ENCODE measurements at places on chromosomes 5 and 9. TPM values are rescaled to one million over a fixed set of nuclear protein-coding genes. Genes with fewer than 3 reads are reported as not detected.

Gene CDX1
- total RNA-seq: 5.0 TPM

GRCh38 chr5:113450462-113450861, 15.7 kb upstream of the TSSK1B start:
- DNase-seq: no peak

- DNase-seq: no peak
These were observed 63.8 kb downstream of the SLC28A3 start for GRCh38 chr9:84276741-84277140.

DNA sequence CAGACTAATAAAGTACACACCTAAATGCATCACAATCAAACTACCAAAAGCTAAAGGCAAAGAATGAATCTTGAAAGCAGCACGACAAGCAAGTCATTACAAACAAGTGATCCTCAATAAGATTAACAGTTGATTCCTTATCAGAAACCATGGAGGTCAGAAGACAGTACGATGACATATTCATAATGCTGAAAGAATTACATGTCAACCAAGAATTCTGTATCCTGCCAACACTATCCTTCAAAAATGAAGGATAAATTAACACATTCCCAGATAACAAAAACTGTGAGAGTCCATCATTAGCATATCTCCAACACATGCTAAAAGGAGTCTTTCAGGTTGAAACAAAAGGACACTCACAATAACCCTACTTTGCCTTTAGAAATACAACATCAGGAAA, 39.4 kb downstream of the NR3C1 start:
- no peak for DNase-seq

DNA sequence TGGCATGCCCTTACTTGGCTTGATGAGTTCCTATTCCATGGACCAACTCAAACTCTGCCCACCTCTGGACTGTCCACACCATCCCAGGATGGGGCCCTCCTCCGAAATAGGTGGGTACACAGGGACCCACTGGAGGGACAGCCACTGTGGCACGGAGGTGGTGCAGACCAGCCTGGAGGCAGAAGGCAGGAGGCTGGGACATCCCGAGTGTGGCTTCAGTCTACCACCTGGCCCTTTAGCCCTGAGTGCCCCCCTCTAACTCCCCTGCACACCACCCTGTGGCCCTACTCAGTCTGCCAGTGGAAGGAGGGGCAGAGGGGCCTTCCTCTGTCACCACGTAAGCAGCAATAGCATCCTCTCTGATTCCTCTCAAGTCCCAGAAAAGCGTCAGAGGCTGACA, 3.7 kb downstream of the IL3 start:
- DNase-seq: no peak

DNA sequence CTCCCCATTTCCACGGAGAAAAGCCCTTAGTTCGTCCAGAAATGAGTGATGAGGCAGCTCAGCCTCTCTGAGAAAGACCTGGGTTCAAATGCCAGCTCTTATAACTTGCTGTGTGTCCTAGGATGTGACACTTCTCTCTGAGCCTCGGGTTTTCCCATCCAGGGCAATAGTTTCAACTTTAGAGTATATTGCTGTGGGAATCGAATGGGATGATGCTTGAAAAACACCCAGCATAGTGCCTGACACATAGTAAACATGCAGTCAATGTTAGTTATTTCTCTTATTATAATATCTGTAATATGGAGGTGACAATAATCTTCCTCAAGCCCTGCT, 430 bp upstream of the MAPKAP1 start:
- DNase-seq: no peak

Gene NUTM2F
- total RNA-seq: not detected

Gene MAMDC4
- total RNA-seq: 29.1 TPM

DNA sequence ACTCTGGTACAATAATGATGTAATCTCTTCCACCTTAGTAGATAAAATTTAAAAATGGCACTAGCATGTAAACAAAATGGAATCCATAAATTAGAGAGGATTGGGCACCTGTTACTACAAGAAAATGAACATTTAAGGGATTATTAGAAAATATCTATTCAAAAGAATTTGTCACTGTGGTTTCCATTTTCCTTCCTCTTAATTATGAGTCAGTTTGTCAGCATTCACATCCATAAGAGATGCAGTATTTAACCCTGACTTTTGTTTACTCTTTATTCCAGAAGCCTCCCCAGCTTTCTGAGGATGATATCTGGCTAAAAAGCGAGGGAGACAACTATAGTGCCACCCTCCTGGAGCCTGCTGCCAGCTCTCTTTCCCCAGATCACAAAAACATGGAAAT, 72.1 kb downstream of the C9orf152 start:
- no peak for DNase-seq

- no peak for DNase-seq
These were observed 312.9 kb upstream of the PRR16 start for GRCh38 chr5:120151181-120151580.

GRCh38 chr9:84796404-84796803, 126.9 kb downstream of the NTRK2 start:
- no peak for DNase-seq

DNA sequence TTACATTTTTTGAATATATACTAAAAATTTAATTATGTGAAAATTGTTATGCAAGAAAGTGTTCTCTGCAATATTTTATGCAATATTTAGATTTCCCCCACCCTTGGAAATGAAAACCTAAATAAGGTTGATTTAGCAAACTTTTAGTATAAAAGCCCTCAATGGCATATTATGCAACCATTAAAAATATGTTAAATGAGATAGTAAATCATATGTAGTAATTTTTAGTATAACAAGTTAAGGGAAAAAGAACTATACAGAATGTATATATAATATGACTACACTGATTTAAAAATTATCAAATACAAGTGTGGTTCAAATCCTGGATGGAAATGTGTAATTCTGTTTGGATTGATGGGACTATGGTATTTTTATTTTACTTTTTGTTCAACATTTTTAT, 116.9 kb upstream of the MEF2C start:
- DNase-seq: no peak

GRCh38 chr9:15403155-15403554, 19.5 kb upstream of the SNAPC3 start:
- DNase-seq: no peak

Gene SLC36A3
- not detected for total RNA-seq

DNA sequence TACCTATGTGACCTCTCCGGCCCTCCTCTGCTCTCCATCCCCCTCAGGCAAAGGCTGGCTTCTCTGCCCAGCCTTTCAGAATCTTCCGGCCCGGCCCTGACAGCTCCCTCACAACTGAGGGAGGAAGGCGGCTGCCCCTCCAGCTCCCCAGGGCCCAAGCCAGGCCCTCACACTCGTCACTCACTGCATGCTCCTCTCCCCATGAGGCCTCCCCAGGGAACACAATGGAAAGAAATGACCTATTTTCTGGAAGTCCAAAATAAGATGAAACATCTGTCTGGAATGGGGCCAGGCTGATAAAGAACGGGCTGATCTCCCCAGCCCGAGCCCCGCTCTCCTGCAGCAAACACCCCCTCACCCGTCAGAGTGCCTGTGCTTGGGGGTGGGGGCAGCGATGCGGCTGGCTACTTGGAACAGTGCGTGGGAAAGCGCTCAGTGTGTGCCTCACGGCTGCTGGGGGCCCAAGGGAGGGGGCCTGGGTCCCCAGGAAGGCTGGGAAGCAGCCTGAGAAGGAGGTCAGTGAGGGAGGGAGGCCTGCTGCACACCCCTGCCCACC, 11.3 kb downstream of the PDGFRB start:
- DNase-seq: no peak

Gene CERCAM
- 47.3 TPM for total RNA-seq

- DNase-seq: no peak
These were observed 532.1 kb upstream of the DMAC1 start for GRCh38 chr9:8331507-8332330.

DNA sequence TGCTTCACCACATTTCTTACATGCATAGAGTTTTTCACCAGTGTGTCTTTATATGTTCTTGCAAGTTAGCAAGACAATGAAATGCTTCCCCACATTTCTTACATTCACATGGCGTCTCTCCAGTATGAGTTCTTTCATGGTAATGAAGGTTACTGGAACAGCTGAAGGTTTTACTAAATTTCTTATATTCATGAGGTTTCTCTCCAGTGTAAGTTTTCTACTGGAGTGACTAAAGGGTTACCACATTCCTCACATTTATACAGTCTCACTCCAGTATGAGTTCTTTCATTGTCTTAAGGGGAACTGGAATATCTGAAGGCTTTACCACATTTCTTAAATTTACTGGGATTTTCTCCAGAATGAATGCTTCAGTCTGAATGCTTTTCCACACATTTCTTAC, 350.3 kb downstream of the MAT2B start:
- DNase-seq: no peak

- no peak for DNase-seq
These were observed 37.4 kb downstream of the ZFAND5 start for GRCh38 chr9:72327631-72328030.

DNA sequence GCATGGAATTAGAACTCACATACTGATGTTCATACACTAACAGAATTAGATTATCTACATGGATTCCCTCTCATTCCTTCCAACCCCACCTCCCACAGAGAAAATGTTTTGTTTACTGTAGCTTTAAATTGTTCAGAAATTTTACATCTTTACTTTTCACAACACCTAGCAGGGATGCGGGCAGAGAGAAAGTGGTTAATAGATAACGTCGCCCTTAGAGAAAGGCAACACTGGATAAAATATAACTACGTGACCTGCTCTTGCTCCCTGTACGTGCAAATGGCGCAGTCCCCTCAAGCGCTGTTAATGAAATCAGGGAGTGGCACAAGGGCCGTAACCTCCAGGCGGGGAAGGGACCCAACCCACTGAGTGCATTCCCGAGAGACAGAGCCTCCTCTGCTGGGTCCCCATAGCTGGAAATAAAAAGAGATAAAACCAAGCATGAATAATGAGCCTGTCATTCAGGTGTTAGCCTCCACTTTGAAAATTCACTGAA, 125.3 kb upstream of the DAPK1 start:
- peak; percentile 67 for DNase-seq

GRCh38 chr5:76455531-76456133, 52.5 kb downstream of the IQGAP2 start:
- no peak for DNase-seq

Gene F12
- 5.7 TPM for total RNA-seq

- no peak for DNase-seq
These were observed 12.6 kb downstream of the RAPGEF1 start for GRCh38 chr9:131727184-131727759.

DNA sequence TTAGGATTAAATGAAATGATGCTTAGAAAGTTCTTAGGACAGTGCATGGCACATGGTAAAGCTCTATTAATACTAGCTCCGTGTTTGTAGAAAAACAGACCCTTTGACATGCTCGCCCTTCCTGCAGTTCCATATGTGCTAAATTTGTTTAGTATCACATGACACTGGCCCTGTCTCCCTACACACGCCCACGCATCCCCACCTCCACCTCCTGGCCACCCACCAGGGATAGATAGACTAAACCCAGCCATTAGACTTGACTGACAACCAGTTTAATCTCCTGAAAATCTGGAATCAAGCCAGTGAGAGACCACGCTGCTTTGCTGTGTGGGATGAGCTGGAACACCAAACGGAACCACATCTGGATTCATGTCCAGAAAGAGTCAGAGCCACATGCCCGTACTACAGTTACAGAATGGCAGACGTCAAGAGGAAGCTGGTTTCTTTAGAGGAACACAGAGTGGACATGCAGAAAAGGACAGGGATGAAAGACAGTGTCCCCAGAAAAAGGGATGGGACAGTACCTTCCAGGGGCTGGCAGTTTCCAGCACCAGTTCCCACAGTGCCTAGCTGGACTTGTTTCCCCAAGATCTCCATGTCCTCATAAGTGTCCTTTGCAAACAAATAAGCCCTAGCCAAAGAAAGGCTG, 186.1 kb downstream of the PDZD2 start:
- no peak for DNase-seq

- no peak for DNase-seq
These were observed 37.1 kb downstream of the FAM13B start for GRCh38 chr5:137995749-137996128.

Gene CEL
- total RNA-seq: 4.9 TPM

Gene PDE6A
- not detected for total RNA-seq

DNA sequence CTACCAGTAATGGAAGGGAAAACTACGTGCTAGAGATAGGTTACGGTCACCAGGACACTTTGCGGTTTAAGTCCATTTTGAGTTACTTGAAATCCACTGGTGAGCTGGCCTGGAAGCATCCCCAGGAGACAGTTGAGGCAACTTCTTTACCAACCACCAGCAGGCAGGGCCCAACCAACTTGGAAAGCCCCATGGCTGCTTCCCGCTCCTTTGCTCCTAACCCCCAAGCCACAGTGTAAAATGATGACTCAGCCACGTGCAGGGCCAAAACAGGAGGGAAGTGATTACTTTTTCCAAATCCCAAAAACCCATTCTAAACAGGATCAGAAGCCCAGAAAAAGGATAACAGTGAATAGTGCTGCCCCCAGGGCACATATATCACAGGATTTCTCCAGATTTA, 87.4 kb downstream of the PAX5 start:
- no peak for DNase-seq

Gene CDH9
- 0.68 TPM for total RNA-seq

DNA sequence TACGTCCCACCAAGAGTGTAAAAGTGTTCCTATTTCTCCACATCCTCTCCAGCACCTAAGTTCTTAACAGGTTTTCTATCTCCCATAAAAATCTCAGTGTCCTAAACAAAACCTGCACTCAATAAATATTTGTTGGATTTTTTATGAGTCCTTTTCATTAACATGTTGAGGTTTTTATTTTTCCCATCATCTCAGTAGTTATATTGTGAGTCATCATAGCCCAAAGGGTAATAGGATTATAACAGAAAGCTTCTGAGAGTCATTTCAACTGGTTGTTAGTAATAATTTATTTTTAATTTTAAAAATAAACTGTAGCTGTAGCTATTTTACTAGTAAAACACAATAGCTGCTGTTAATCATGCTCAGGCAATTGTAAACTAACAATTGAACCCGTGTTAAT, 331.6 kb upstream of the SLC30A5 start:
- DNase-seq: no peak

Gene NR2F1-AS1
- 1.8 TPM for total RNA-seq

Gene ADGRV1
- 13.6 TPM for total RNA-seq

- DNase-seq: peak; percentile 53
These were observed 28.1 kb upstream of the OBP2B start for GRCh38 chr9:133237035-133237731.

DNA sequence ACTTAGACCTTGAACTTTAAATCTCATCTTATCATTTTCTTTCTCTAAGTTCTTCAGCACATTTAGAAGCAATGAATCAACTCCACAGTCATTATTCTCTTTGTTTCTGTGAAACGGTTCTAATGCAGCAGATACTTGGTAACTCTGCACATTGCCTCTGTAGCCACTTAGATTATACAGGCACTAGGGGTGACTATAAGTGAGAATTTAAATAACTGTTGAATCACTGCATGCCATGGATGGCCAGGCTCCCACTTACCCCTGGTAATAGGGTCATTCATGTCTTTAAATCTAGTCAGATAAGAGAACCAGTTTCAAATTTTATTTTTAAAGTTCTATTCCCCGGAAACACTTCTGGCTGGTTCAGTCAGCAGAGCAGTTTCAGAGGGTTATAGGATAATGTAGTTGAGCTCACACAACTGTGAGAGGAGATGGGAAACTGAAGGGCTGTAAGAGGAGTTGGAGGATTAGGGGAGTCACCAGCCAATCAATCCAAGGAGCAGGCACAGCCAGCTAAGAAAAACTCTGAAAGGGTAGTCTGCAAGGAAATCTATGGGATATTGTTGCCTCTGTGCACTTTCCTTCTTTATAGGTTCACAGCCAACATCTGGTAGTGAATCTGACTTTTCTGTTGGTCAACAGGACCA, 4.2 kb upstream of the MINAR2 start:
- DNase-seq: no peak

- no peak for DNase-seq
These were observed 6.6 kb upstream of the PHF19 start for GRCh38 chr9:120883608-120883996.

All from type B pancreatic cell (in vitro differentiated cells).